Fibroblast of skin of back (primary cell): ENCODE measurements at places on chromosomes 2 and 18.

DNA sequence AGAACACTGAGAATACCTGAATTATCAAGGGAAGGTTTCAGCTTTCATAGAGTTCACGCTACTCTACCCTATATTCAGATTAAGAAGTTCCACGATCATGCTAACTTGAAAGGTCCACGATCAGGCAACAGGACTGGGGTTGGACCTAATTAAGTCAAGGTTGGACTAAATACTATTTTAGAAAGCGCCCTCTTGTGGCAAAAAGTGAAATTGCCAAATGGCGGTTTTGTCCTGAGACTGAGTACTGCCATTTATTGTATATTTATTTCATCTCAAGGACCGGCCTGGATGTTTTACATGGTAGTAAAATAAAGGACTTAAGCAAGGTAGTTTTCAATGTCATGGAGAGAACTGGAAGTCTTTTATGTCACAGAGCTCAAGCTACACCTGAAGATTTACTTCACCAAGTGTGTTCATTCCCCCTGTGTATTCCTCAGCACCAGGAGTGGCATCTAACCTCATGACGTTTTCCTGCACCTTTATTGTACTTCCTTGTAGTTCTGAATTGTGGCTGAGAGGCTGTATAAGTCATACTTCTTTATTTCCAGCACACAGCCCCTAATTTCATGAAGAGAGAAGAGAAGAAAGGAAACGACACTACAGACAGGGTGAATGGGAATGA, 56.8 kb downstream of the SRD5A2 start:
- peak; percentile 60 for DNase-seq

DNA sequence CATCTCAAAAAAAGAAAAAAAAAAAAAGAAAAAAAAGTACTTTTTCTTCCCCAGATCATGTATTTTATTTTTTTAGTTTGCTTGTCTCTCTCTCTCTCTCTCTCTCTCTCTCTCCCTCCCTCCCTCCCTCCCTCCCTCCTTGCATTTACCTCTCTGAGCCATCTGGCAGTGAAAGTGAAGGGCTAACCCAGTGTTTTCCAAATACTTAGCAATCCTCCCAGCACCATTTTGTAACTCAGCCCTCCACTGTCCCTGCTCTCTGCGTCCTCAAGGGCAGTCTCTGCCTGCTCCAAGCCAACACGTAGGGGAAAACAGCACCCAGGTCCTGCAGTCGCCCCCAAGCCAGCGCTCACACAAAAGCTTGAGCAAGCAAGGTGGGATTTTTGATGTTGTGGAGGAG, 19.6 kb upstream of the TEX44 start:
- DNase-seq = no peak

DNA sequence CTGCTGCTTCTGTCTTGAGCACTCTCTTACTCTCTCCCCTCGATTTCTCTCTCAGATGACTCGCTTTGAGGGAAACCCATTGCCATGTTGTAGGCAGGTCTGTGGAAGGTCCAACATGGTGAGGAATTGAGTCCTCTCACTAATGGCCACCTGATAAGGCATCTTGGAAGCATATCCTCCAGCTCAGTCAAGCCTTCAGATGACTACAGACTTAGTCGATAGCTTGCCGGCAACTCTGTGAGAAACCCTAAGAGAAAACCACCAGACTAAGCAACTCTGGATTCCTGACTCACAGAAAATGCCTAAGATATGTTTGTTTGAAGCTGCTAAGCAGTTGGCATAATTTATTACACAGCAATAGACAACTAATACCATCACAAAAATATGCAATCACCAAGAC, 51.2 kb downstream of the WDR75 start:
- peak; percentile 12 for DNase-seq

GRCh38 chr2:45763255-45763654, 111.8 kb downstream of the PRKCE start:
- no peak for DNase-seq

DNA sequence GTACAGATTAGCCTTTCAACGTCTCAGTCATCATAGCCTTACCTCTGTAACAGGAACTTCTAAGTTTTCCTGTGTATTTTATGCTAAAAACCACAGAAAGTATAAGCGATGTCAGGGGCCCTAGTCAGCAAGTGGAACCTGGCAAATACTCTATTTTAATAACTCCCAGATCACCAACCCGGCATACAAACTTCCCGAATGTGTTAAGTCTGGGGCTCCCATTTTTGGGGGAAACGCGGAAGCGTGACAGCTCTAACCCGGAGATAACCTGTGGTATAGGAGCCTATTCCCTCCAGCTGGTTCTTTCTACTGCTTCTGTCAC, 574 bp downstream of the NIFK start:
- no peak for DNase-seq

DNA sequence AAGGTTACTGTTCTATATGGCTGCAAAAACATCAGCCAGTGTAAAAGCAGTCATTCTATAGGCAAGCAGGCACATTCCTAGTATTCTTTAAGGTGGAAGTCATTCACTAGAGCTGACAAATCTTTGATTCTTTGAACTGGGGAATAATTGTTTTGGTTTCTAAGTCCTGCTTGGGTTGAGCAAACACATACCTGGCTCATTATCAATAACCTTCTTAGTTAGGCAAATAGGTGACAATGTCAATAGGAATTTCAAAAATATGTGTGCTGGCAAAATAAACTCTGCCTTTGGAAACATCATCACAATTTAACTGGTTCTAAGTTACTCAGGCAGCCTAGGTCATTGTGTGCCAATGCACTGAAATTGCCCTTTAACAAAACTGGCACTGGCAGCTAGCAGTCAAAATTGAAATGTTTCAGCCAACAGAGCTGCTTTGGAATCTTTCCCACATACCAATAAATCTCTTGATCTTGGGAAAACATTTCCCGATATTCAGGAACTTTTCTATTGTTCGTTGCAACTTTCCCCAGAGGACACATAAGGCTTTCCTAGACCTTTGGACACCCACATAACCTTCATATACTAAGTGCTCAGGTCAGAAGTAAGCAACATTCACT, 402.0 kb upstream of the MMADHC start:
- peak; percentile 67 for DNase-seq

DNA sequence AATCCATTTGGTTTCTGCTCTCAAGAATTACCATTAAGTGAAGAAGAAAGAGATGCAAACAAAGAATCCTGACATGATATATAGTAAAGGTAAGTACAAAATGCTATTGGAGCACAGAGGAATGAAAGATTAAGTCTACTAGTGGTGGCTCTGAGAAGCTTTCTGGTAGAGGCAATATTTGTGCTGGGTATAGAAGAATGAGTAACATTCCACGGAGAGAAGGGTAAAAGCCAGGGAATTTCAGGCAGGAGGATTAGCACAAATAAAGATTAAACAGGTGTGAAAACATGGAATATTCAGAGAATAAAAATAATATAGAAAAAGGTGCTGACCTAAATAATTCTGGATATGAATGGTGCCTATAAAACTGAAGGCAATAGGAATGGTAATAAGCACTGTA, 31.8 kb downstream of the METTL8 start:
- DNase-seq = no peak

DNA sequence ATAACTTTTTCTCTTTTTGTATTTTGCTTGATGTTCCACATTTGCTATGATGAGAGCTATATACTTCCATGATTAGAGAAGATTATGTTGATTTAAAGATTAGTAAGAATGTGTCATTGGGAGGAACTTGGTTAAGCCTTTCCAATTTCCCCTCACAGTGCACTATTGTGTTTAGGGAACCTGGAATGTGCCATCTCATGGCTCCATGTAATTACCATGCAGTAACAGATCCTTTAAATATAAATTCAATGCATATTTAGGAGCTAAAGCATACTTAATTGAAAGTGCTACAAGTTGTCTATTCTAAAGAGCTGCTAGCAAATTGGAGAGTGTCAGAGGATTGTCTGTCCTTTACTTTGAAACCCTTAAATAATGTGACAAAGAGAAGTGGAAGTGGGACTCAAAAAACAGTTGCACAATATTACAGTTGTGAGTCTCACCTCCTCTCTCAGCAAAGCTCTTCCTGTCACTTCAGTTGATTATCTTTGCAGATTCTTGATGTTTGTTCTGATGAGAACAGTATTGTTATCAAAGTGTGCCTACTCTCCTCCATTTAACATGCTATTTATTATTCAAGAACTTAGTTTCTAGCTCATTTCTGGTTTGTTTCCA, 1162.7 kb upstream of the ZEB2 start:
- DNase-seq = peak; percentile 74

GRCh38 chr2:57937456-57937855, 109.2 kb upstream of the VRK2 start:
- DNase-seq = no peak

DNA sequence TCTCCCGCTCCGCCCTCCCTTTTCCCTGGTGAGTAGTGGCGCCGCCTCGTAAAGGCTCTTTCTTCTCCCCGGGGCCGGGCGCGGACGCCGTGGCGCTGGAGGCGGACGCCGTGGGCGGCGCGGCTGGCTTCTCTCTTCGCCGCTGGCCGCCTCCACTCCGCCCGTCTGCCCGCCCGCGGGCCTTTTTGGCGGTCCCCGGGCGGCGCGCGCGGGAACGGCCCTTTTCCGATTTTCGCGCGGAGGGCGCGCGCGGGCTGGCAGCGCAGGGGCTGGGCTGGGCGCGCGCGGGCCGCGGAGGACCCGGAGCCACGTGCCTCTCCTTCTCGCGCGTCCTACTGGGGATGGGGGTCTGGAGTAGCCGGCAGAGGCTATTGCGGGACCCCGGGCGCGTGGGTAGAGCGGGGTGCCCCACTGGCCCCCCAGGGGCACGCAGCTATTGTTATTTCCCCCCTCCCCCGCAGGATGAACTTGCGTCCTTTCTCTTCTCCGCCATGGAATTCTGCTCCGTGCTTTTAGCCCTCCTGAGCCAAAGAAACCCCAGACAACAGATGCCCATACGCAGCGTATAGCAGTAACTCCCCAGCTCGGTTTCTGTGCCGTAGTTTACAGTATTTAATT, 472 bp downstream of the SLC20A1 start:
- no peak for DNase-seq

DNA sequence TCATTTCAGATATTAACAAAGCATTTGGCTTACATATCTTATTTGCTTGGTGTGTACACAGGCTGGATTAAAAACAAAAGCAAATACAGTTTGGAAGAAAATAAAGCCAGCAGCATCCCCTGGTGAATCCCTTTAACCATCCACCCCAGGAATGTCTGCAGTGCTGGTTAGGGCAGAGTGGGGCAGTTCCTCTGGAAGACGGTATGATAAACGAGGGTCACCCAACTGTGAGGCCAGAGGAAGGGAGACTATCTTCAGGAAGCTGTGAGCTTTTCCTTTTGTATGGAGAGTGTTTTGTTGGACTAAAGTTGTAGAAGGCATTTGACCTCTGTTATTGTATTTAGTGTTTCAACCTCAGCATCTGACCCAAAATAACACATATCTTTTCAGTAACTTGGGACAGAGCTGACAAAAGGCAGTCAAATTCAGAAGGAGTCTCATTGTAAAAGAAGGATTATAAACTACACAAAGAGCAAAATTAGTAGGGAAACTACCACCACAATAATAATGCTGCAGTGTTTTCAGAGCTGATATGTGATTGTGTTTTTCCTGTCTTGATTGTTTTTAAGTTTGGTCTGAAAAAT, 159.1 kb downstream of the FMNL2 start:
- DNase-seq = no peak

DNA sequence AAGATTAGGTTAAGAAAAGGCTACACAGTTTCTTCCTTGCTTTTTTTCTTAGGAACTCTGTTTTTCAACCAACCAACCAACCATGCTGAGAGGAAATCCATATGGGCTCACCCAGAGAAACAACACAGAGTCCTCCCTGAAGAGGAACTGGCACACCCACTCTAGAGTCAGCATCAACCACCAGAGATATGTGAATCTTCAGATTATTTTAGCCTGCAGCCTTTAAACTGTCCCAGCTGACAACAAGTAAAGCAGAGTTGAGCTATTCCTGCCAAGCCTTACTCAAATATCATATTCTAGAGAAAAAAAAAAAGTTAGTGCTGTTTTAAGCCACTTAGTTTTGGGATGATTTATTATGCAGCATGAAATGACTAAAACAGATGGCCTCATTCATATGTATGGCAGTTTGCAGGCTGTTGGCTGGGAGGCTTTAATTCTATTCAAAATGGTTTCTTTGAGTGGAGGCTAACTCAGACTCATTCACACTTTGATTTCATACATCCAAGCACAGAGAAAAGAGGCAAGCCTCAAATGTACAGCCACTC, 1637.7 kb upstream of the LRRTM1 start:
- no peak for DNase-seq

GRCh38 chr18:23498117-23498516, 5.2 kb upstream of the RMC1 start:
- DNase-seq = no peak

- no peak for DNase-seq
Observed at GRCh38 chr18:26483633-26484032, 64.7 kb downstream of the KCTD1 start.

GRCh38 chr18:12651651-12652050, 6.3 kb downstream of the SPIRE1 start:
- no peak for DNase-seq
